ENCODE measurements at places on chromosomes 1 and 21.

DNA sequence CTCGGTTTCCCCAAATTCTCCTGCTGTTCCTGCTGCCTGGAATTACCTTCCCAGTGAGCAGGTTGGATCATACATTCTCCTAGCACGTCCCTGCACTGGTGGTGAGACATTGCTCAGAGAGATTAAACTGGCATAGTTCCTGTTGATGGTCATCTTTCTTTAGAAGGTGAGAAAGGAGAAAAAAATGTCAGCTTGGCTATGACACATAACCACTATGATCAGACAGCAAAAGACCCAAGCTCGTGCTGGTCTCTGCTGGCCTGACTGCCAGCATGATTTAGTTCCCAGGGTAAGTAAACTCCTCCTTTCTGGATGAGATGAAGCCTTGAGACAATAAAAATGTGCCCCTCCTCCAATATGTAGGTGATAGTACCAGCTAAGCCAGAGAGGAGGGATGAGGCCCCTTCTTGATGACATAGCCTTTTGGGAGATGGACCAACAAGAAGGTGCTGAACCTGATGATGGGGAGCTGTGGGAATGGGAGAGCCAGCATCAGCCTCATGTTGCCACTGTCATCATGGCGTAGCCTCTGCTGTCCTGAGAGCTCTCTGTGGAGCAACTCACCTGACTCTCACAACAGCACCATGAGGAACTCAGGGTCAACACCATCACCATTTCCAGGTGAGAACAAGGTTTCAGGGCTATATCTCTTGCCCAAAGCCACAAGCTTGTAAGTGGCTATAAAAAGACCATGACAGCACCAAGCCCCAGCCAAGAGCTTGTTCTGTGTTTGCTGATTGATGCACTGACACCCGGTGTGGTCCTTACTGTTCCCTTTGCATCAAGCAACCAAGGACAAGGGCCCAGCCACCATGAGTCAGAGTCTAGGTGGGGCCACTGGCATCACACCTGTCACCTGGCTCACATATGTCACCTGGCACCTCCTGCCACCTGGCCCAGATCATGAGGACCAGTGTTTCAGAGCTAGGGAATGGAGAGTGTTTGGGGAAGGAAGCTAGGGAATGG is 200.0 kb downstream of the MATN1 start:
- DNase-seq = peak; percentile 58

DNA sequence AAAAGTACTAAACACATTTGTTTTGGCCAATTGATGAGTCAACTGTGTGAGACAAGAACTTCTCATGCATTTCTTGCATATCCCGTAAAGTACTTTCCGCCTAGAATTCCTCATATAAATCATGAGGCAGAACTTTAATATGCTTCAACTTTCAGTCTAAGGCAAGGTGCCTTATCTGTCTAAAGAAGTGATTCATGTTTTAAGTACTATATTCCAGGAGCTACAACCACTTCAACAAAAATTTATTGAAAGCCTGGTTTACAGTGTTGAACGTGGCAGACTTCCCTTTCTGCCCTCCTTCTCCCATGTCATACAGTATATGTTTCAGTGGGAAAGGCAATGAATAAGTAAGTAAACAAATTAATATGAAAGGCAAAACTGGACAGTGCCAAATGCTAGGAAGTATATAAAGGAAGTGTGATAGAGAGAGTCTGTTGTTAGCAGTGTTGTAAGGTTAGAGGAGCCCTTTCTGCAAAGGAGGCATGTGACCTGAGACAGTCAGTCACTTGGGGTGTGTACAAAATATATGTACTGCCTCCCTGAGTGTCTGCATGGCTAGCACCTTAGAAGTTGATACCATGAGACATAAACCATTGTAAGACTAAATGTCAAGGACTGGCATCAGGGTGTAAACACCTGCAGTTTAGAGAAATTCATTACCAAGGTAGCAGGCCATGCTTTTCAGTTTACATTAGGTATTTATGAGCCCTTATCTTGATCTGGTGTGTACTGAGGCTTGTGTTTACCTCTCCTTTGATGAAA is 362.2 kb downstream of the SRGAP2C start:
- DNase-seq = no peak

- no peak for DNase-seq
These were observed 50.7 kb downstream of the ADSS2 start for GRCh38 chr1:244400974-244401373.

DNA sequence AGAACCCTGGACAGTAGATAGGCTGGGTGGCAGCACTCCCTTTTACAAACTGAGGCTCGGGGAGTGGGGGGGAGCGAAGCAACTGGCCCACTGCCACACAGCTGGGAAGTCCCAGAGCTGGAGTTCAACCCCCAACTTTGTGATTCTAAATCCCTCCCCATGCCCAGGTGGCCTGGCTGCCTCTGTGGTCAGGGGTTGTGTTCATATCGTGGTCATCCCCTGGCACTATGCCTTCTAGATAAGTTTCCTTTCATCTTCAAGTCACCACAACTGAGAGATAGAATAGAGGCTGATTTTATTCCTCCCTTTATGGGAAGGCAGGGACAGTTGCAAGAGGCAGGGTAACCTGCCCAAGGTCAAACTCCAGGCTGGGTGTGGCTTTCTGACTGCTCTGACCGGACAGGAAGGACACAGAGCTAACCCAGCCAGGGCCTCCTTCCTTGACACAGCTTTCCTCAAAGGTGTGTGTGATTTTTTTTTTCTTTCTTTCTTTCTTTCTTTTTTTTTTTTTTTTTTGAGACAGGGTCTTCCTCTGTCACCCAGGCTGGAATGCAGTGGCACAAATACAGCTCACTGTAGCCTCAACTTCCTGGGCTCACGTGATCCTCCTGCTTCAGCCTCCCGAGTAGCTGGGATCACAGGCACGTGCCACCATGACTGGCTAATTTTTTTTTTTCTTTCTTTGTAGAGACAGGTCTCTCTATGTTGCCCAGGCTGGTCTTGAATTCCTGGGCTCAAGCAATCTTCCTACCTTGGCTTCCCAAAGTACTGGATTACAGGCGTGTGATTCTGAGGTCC is 18.4 kb upstream of the TNFRSF1B start:
- DNase-seq = no peak

DNA sequence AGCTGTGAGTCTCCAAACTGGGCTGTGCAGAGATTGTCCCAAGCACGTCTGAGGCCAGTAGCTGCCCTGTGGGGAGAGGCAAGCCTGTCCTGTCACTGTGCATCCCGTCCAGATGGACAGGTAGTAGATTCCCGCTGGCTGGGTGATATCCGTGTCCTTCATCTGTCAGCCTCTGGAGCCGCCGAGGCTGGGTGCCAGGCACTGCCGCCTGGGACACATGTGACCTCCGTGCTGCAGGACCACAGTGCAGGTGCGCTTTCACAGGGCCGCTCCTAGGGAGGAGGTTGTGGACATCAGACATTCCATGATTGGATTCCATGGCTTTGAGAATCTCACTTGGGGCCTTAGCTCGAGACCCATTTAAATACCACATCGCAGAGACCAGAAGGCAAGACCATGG is 4.7 kb downstream of the PDXK start:
- no peak for DNase-seq

DNA sequence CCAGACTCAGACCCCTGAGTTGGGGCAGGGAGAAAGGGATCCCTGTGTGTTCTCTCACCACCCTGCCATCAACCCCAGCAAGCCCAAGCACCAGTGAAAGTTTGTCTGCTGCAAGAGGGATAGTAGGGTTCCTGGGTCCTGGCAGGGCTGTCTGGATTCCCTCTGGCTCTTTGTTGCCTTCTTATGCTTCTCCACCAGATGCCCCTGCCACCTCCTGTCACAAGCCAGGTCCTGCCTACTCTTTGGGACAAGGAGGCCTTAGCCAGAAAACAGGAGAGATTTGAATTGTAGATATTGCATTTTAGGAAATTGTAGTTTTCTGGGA is 21.7 kb downstream of the UBE2T start:
- DNase-seq = no peak

GRCh38 chr1:165807613-165808012 is 19.8 kb upstream of the UCK2 start:
- no peak for DNase-seq

DNA sequence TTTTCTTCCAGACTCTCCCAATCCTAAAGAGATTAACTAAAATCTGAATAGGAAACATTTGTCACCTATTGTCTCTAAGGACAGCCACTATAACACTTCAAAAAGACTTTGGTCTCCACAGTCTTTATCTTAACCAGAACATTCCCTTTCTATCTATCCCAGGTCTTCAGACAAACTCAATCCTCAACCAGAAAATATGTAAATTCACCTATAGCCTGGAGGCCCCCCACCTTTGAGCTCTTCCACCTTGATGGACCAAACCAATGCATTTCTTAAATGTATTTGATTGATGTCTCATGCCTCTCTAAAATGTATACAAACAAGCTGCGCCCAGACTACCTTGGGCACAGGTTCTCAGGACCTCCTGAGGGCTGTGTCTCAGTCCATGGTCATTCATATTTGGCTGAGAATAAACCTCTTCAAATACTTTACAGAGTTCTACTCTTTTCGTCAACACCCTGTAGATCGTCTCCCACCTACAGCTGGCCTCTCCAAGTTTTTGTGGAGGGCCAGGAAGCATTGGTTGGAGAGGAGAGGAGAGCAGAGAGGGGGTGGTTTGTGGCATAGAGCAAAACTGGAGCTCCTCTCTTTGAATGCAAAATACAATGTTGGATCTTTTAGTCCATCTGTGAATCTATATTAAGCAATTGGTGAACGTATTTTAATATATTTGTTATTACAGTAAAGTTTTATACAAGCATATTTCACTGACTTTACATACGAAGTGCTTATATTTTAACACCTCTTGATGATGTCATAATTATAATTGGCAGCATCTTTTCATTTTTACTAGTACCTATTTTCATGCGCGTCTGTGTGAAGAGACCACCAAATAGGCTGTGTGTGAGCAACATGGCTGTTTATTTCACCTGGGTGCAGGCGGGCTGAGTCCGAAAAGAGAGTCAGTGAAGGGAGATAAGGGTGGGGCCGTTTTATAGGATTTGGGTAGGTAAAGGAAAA is 230.7 kb upstream of the DUSP10 start:
- no peak for DNase-seq

DNA sequence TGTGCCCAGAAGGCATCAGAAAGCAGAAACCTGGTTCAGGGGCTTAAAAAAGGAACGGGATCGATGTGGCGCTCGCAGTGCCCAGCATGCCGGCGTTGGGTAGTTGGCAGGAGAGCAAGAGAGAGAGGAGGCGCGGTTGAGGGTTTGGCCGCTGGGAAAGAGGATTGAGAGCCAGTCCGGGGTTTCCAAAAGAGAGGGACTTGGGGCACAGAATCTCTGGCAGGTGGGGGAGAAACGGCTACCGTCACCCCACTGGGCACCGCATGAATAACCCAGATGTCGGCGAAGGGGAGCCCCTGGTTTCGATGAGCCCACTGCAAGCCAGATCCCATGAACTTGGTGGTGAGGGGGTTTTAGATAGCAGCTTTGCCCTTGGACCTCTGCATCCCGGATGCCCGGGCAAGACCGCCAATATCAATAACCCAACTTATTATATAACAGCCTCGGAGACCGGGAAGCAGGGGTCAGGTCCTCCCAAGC is 60.4 kb upstream of the ACOT11 start:
- no peak for DNase-seq

DNA sequence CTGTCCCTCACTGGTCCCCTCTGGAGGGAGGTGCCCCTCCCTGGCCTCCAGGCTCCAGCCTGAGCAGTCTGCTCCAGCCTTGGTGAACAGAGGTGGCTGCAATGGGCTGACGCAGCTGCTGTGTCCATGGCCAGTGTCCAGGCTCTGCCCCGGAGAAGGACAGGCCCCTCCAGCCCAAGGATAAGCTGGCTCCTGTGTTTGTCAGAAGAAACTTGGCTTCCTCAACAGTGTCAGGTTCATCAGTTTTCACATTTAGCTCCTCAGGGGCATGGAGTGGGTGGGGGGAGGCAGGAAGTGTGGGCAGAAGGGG is 402.8 kb downstream of the MATN1 start:
- no peak for DNase-seq

- DNase-seq = no peak
These were observed 25.9 kb downstream of the KCNA2 start for GRCh38 chr1:110580244-110580643.

- no peak for DNase-seq
These were observed 11.6 kb downstream of the PDE9A start for GRCh38 chr21:42665026-42665425.

GRCh38 chr1:209645574-209646452 is 6.4 kb downstream of the LAMB3 start:
- DNase-seq = no peak

GRCh38 chr1:54887665-54888071 is 673 bp upstream of the DHCR24 start:
- DNase-seq = no peak

DNA sequence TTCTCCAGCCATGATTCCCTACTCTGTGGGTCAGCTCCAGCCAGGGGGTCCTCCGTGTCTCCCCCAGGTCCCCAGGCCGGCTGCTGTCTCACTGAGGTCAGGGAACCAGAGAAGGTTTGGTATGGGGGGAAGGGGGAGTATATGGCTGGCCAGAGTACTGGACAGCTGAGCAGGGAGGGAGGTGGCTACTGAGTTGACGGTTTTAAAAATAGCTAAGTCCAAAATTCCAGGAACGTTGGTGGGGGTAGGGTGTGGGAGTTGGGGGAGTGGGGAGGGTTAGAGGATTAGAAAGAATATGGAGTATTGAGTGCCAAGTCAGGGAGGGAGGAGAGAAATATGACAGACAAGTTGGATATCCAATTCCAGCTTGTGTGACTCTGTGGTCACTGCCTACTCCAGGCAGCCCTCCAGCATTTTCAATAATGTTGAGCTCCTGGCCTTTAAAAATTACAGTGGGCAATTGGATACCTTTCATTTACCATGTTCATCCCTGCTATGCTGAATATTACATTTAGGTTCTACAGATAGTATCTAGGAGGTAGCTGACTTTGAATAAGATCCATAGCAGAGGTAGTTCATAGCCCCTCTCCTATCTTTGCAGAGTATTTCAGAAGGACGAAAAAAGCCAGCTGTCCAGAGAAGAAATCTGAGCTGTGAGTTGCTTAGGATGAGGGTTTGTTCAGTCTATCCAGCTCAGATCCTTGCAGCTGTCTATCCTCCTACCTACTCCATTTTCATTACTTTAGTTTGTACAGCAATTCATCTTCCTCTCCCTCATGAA is at the start of gene HJV:
Gene HJV (minus strand): TSS at position 114 of the 781 bp plus-strand sequence. CDS start 1,504 bp downstream, outside the sequence.
- no peak for DNase-seq

GRCh38 chr1:39688706-39689105 is 2.5 kb downstream of the HPCAL4 start:
- no peak for DNase-seq

- DNase-seq = no peak
These were observed 26.5 kb downstream of the SCCPDH start for GRCh38 chr1:246750752-246751151.
